Neural crest cell (in vitro differentiated cells): ENCODE measurements at places on chromosomes 7 and 10.
A peak's percentile ranks its signal among the peaks of the same experiment; 100 is the strongest.

- no peak for DNase-seq
These were observed 126.1 kb upstream of the KCNMA1 start for GRCh38 chr10:77763453-77764430.

DNA sequence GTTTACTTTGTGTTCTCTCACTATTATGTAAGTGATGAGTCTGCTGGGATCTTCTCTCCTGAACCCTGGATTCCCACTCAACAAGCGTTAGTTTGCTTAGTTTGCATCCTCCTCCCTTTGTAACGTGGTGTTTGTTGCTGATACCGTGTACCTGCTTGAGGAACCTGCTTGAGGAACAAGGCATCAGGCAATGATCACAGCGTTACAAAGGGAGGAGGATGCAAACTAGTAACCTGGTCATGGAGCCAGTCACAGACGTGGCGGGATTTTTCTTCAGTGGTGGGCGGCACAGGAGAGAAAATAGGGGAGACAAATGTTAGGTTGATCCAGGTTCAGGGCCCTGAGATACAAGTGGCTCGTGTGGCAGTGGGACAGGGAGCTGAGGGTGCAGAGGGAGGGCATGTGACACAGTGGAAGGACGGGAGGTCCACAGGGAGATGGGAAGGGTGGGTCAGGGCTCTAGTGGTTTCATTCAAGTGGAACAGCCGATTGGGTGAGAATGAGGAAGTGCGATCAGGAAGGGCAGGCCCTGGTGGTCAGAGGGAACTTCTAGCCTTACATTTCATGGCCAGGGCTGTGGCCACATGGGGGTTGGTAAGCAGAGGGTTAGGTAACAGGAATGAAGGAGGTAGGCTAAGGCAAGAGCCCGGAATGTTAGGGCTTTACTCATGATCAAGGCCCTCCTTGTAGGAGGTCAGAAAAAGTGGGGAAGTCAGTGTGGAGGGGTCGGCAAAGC is 38.0 kb downstream of the SNX10 start:
- no peak for DNase-seq

GRCh38 chr7:38021892-38022291 is 101.5 kb downstream of the EPDR1 start:
- no peak for DNase-seq

DNA sequence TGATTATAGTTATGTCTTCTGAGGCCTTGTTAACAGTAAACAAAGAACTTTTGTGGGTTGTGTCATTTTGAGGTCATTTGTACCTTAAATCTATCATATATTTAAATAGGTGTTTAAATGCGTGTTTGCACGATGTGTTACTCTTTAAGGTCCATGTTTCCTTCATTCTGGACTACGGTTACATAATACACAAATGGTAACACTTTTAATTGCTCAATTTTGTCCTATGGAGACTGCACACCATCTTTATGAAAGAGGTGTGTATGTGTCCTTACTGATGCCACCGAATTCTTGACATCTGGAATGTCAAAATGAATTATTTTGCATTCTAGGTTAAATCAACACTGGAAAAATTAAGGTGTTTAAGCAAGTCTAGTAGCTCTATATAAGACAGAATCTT is 1.7 kb downstream of the PALS2 start:
- DNase-seq = no peak

DNA sequence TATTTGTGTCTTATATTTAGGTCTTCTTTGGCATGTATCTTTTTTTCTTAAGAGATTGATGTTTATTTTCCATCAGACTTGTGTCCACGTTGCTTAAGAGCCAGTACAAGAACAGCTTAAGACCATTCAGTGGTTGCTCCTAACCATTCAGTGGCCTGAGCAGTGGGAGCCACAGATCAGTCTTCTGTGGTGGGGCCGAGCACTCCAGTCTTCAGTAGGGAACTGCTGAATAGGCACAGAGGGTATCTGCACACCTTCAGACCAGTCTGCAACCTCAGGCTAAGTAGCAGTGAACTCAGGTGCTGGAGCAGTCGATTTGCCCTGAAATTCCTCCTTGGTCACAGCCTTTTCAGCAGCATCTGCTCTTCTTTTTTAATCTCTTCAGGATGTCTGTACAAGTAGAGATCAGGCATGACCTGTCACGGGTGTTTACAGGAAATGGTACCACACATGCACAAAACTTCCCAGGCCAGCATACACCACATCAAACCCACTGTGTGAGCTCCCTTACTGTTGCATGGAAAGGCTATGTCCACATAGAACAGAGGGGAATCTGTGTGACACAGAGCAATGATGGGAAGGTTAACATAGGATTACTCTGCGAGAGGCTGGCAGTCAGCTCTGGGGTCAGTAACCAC is 51.5 kb downstream of the FAM107B start:
- no peak for DNase-seq

DNA sequence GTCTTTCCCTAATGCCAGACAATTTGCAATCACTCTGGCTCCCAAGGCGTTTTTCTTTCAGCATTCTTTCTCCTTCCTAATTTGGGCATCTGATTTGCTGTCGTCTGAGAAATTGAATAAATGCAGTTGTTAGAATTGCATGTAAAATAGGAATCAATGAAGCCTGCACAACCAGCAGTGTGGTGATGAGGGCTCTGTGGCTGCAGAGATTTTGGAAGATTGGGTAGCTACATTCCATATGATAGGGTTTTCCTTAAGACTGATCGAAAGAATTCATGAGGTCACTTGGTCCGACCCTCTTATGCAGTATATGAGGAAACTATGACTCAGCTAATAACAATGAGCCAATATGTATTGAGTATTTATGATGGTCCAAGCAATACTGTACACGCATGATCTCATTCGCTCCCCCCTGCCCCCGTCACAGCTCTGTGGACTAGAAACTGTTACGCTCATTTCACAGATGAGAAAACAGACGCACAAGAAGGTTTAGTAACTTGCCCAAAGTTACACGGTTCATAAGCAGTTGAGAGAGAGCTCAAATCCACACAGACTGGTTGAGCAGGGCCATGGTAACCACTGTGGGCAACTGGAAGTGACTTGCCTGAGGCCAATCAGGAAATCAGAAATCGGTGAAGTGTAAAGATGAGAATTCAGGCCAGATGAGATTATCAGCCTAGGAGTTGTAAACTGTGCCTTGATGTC is 527.2 kb downstream of the GATA3 start:
- DNase-seq = no peak

GRCh38 chr10:106173838-106174237 is 990.7 kb downstream of the SORCS1 start:
- DNase-seq = no peak

- DNase-seq = no peak
These were observed 209.8 kb downstream of the ZNF33B start for GRCh38 chr10:42428534-42428933.

DNA sequence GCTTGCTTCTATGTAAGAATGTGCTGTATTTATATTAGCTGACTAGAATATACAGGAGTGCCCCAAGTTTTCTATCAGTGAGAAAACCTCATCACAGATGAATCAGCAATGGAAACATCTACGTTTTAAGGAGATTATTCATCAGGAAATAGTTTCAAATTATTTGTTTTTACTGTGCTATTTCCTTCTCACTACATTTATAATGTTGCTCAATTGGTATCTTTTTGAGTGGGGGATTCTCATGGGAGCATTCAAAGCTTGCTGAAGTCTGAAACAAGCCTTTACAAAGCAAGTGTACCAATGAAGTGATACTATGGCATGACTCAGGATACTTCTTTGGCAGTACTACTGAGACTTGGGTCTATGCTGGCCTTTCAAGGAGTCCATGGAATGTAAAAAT is 191.1 kb upstream of the SLC26A5 start:
- DNase-seq = no peak

DNA sequence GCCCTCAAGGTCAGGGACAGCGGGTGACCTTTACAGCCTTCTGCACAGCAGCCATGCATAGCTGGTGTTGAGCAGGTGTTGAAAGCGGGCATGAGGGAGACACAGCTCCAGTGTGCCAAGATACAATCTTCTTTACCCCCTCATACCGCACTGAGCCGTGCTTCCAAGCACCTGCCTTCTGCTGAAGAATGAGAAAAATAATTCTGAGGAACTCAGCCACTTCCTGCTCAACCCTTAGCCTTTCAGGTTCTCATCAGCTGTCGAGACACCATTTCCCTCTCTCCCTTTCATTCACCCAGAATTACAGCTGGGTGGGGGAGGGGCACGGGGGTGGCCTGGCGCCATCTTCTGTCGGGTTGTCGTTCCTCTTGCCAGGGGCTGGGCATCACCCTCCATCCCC is 58.6 kb downstream of the COL13A1 start:
- DNase-seq = no peak

GRCh38 chr7:127819975-127820731 is 168.2 kb downstream of the SND1 start:
- no peak for DNase-seq

- peak; percentile 57 for DNase-seq
These were observed 8.7 kb upstream of the GLRX3 start for GRCh38 chr10:130127364-130128061.

DNA sequence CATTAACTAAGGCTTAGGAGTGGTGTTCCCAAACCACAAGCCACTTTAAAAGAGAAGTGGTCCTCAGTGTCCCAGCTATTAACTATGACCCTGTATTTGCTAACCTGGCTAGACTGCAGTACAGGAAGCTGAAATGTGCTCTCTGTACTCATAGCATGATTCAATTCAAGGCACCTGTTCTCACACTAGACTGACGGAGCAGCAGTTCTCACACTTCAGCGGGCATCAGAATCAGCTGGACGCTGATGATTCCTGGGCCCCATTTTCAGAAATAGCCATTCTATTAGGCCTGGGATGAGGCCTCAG is 24.5 kb upstream of the MSRB2 start:
- no peak for DNase-seq

- no peak for DNase-seq
These were observed 15.3 kb upstream of the KCNIP2 start for GRCh38 chr10:101858723-101859500.

DNA sequence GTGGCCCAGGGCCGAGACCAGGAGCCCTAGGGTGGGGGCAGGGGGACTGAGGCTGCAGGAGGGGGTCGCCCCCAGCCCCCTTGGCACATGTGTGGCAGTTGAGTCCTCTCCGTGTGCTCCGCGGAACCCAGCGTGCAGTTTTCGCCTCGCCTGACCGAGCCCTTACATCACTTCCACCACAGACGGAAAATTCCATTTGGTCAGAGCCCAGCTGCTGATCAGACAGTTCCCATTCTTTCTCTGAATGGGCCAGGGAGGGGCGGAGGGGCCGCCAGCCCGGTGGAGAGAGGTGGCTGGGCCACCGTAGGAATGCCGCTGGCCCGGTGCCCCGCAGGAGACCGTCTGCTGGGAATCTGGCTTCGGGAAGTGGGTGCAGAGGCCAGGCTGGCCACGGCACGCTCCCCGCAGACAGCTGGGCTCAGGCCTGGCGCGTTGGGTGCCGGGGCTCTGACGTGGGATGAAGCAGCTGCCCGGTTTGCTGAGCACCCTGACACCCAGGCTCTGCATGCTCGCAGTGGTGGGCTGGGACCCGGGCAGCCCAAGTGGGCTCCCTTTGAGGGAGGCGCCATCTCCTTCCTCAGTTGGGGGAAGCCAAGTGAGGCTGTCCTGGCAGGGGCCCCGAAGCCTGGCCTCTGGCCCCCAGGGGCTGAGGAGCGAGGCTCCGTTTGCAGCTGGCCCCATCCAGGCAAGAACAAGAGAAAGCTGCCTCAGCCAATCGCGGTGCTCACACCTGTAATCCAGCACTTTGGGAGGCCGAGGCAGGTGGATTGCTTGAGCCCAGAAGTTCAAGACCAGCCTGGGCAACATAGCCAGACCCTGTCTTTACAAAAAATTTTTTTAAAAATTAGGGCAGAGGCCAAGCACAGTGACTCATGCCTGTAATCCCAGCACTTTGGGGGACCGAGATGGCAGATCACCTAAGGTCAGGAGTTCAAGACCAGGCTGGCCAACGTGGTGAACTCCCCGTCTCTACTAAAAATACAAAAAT is 9.9 kb downstream of the TTYH3 start:
- no peak for DNase-seq

DNA sequence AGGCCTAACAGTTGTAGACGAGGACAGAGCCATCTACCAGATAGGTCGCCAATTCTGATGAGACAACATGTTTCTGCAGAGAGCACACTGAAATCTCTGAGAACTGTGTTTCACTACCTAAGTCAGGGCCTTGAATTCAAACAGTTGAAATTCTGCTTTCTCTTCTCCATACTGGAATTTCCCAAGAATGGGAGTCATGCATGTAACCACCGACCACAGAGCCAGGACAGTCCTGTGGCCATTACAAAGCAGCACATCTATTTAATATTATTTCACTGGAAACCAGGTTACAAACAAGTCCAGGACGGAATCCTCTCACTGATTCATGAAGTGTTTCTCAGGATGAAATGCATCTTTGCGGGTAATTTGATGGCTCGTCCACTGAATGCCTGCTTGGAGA is 62.0 kb upstream of the ST8SIA6 start:
- no peak for DNase-seq

DNA sequence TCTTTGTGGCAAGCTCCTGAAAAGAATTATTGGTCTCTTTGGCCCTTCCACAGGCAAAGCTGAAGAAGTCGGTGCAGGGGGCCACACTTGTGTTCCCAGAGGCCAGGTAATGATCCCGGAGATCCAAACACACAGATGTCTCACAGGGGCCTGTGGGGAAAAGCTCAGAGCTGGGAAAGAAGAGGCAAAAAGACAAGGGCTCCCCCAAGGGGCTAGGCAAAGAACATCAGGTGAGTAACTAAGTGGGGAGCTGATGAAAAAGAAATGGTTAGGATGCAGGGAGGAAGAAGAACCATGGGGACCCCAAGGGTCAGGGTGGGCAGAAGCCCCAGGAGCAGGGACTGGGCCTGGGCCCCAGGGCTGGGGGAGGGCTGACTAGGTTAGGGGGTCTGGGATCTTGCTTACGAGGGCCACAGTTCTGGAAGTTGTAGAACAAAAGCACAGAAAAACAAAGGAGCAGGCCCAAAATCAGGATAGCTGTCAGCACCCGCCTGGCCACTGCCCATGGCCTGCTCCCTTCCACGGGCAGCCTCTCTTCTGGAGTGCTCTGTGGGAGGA is 1.1 kb downstream of the KEL start:
- no peak for DNase-seq

- no peak for DNase-seq
These were observed 19.9 kb downstream of the LMTK2 start for GRCh38 chr7:98126311-98127142.

- no peak for DNase-seq
These were observed 27.3 kb upstream of the PFKP start for GRCh38 chr10:3040069-3040468.

DNA sequence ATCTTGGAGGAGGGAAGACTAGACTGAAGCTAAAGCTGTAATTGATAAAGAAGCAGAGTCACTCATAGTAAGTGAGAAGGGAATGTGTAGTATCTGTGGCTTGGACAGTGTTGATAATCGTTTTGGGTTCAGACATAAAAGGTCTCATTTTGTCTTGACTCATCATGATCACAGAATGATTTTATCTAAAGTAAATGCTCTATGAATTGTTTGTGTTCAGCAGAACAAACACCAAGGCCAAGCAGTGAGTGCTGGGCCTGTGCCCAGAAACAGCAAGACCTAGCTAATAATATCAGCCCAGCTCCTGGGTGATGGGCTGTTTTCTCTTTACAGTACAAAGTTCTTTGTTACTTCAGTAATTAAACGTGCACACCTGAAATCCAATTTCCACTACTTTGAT is 26.7 kb upstream of the CD36 start:
- no peak for DNase-seq
